ENCODE measurements at places on chromosomes 3 and 15. TPM values are rescaled to one million over a fixed set of nuclear protein-coding genes. Genes with fewer than 3 reads are reported as not detected.

The MEIS2 gene
- not detected for total RNA-seq

The NR1I2 gene
- total RNA-seq = not detected

The SERINC4 gene
- not detected for total RNA-seq

The CADM2 gene
- 1.2 TPM for total RNA-seq

The ALPK3 gene
- total RNA-seq = 0.78 TPM

The TMCO5A gene
- total RNA-seq = not detected

The CCR8 gene
- total RNA-seq = 2.5 TPM

The OXNAD1 gene
- 89.3 TPM for total RNA-seq

The EDEM1 gene
- total RNA-seq = 109 TPM

The ARL14 gene
- not detected for total RNA-seq

The GABRR3 gene
- not detected for total RNA-seq

The DNAJC17 gene
- total RNA-seq = 24.1 TPM

GRCh38 chr15:61871926-61872522 is 188.2 kb downstream of the VPS13C start:
- DNase-seq = no peak

GRCh38 chr3:134345202-134345601 is 29.0 kb downstream of the AMOTL2 start:
- no peak for DNase-seq

DNA sequence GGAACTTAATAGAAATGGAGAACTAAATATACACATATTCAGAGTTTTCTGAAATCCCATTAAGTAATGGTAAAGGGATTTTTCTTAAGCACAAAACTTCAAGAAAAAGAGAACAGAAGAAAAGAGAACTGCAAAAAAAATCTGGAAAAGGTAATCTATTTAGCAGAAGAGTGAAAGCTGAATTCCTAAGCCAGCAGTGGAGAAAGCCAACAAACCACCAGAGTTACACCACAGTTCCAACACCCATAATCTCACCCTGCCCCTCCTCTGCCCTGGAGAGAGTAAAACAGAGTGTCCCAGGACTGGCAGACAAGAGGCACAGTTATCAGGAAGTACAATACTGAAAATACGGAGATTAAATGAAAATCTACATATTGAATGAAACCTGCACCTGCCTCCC is 29.4 kb downstream of the TP53BP1 start:
- no peak for DNase-seq

DNA sequence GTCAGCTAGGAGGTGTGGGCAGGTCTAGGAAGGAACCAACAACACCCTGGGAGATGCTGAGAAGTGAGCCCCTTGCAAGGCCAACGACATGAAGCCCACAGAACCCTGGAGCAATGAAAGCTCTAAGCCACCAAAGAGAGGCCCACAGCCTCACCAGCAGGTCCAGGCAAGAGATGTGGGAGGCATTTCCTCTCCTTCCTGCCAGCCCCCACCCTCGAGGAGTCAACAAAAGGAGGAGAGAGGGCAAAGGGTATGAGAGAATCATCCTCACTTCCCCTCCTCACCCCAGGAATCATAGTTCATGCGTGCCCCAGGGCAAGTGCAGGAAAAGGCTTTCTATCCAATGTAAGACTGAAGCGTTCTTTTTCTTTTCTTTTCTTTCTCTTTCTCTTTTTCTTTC is 195.8 kb downstream of the SHQ1 start:
- DNase-seq = no peak

GRCh38 chr3:45909542-45909941 is 23.2 kb downstream of the CCR9 start:
- DNase-seq = no peak

GRCh38 chr3:60268123-60268522 is 983.1 kb downstream of the FHIT start:
- no peak for DNase-seq

DNA sequence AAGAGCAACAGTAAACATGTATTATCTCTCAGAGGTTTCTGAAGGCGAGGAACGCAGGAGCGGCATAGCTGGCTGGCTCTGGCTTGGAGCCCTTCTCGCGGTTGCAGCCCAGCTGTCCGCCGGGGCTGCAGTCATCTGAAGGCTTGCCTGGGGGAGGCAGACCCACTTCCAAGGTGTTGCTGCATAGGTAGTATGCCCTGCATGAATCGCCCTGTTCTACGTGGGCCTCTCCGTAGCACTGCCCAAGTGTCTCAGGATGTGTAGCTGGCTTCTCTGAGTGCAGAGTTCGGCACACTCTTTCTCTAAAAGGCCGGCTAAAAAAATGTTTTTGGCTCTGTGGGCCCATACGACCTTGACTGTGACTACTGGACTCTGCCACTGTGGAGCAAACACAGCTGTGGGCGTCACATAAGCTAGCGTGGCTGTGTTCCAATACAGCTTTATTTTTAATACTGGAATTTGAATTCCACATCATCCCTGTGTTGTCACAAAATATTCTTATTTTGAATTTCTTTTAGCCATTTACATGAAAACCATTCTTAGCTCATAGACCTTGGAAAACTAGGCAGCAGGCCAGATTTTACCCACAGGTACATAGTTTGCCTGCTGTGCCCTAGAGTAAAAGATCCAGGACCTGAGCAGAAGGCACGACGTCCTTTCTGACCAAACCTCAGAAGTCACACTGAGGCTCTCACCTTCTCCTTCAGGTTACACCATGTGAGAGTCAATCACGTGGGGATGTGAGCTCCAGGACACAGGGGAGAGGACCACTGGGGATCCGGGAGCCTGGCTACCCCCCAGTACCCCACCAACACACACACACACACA is 55.9 kb downstream of the PGPEP1L start:
- DNase-seq = no peak

DNA sequence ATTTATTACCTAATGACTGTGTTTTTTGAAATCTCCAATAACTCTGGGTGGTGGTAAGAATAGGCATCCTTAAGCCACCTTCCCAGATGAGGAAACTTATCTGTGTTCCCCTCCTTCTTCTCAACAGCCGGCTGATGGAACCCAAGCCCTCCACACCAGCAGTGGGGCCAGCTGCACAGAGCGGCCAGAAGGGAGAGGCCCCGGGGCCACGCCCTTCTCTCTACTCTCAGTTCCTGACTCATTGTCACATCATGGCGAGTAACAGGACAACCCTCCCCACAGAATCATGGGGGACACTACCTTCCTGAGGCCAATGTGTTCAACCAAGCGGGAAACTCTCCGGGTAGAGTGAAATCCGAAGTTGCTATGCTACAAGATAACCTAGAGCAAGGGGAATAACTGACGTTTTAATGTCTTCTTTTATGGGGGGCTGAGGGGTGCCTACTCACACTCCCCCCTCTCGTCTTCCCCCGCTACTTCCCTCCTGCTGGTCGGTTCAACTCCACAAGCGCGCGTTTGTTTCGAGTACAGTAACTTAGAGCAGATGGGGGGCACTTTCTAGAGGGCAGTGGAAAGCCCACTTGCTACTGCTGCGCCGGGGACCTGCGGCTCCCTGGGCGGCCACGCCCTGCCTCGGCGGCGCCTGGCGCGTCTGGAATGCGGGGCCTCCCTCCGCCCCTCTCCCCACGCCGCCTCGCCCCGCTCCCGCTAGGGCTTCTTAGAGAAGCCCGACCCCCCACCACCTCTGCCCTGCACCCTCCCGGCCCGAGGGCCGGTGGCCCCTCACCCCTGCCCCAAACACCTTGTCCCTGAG is 621 bp downstream of the ANXA2 start:
- peak; percentile 18 for DNase-seq

- no peak for DNase-seq
Measured at GRCh38 chr3:113607219-113607596, 74.9 kb downstream of the SIDT1 start.

GRCh38 chr3:54087581-54088410 is 34.6 kb upstream of the CACNA2D3 start:
- no peak for DNase-seq

DNA sequence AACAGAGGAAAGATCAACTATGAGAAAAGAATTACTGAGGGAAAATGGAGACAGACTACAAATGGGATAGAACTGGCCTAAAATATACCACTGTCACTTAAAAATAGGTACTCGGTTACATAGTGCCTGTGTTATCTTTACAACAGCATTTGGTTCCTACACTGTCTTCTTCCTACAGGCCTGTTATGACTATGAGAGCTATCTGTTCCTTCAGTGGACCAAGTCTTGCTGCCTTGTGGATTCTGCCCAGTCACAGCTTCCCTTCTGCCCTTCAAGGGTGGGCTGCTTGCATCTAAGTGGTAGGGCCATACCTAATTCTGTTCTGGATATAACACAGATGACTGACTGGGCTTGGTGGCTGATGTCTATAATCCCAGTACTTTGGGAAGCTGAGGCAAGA is 13.8 kb upstream of the ARHGEF3 start:
- DNase-seq = no peak

- no peak for DNase-seq
Measured at GRCh38 chr3:195119461-195120266, 151.3 kb downstream of the XXYLT1 start.

- peak; percentile 5 for DNase-seq
Measured at GRCh38 chr15:25439369-25439836, 579 bp upstream of the UBE3A start.

DNA sequence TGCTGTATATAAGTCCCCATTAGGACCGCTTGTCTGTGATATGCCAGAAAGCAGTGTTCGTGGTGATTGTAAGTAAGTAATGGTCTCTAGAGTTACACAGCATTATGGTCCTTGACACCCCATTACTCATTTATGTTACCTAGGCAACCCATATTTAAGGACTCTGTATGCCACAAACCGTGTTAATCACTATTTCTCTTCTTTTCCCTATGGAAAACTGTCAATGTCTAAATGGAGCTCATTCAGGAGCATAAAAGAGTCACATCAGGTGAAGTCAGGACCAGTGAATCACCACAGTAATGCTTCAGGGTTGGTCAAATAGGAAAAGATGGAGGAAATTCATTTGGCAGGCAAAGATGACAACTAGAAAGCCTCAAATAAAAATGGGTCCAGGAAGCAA is 146.6 kb upstream of the PEX5L start:
- no peak for DNase-seq

- no peak for DNase-seq
Measured at GRCh38 chr3:14148041-14148985, 23.5 kb downstream of the TMEM43 start.

DNA sequence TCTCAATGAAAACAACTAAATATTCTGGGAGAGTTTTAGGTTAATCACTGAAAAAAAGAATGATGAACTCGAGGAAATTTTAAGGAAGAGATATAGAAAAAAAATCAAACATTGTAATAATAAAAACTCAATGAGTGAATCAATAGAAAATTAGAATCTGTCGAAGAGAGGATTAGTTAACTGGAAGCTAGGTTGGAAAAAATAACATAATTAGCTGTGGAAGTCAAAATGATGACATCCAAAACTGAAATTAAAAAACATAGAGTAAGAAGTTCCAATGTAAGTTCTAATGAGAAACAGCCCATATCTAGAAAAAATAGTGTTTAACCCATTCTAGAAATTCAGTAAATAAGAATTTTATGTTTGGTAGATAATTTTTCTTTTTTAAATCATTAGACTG is 299.3 kb upstream of the RARB start:
- DNase-seq = no peak

- DNase-seq = no peak
Measured at GRCh38 chr3:87498358-87499080, 222.1 kb upstream of the POU1F1 start.

GRCh38 chr3:192887701-192888100 is 30.0 kb downstream of the MB21D2 start:
- no peak for DNase-seq

GRCh38 chr3:144585953-144586352 is 614.3 kb downstream of the DIPK2A start:
- no peak for DNase-seq

DNA sequence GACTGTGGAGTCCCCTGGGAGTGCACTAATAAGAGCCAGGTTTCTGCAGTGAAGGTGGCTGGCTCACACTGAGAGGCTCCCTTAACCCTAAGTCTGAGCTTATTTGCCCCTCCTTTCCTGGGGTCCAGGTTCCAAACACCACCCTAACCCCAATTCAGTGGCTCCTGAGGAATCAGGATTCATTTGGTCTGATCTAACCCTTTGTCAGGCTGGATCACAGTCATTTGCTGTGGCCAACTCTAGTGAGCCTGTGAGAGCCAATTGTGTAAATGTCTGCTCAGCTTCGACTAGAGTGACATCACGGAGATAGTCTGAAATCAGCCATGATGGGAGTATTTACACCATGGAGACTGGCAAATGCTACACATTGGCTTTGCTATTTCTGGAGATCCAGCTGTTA is 73.7 kb upstream of the ACAN start:
- DNase-seq = no peak

DNA sequence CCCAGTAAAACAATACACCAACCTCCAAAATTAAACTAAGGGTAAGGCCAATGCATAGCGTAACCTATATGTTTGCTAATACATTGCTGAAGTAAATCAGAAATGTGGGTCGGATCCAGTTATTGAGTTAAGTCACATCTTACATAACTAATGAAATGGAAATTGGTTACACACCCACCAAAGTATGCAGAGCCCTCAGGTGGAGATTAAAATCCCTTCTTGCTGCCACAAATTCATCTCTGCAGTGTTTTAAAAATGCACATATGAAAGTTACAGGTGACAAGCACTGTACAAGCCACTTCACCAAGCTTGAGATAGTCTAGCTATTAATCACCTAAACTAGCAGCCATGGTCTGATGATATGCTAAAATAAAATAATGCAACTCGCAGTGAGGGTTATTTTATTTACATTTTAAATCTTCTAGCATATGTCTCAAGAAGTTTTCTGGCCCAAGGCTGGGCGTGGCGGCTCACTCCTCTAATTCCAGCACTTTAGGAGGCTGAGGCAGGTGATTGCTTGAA is 130.6 kb downstream of the AQP9 start:
- no peak for DNase-seq

GRCh38 chr3:58167431-58168351 is 43.1 kb downstream of the DNASE1L3 start:
- no peak for DNase-seq

GRCh38 chr3:169846458-169847193 is 23.1 kb downstream of the LRRC31 start:
- no peak for DNase-seq

- DNase-seq = no peak
Measured at GRCh38 chr3:126685493-126685892, 18.5 kb upstream of the CHCHD6 start.

DNA sequence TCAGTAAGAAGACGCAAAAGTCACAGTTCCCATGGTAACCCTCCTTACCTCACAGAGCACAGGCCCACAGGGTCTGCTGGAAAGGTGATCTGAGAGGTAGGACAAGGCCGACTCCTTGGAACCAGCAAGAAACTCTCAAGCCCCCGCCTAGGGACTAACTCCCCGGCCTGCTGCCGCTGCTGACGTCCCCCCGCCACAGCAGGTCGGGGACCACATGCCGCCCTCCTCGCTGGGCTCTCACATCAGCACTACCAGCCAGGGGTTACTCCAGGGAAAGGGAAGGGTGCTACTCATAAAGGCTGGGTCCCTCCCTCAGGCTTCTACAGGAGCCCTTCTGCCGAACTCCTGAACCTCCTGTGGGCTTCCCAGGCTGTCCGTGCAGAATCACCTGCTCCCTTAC is 94.2 kb downstream of the XXYLT1 start:
- DNase-seq = no peak

GRCh38 chr15:59295261-59296001 is 77.2 kb downstream of the MYO1E start:
- no peak for DNase-seq
